SK-N-SH treated with all-trans-retinoic acid at 6 μM for 48 hours (cell line): ENCODE measurements at places on chromosomes 16 and 17.

DNA sequence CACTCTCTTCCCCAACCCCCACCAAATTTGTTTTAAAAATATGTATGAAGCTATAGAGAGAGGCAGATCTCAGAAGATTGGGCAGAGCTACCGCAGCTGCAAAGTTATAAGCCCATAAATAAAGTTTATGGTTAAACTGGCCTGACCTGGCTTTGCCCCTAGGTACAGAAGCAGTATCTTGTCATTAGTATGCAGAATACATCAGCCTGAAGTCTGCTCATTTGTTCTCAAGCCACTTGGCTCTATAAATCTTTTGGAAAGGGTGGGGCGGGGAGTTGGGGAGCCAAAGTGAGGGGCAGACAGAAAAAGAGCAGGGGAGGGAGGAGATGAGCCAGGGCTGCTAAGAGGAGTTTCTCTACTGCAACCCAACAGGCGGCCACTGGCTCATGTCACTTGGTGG is 113.2 kb downstream of the SOX9 start:
- ATAC-seq = no peak

DNA sequence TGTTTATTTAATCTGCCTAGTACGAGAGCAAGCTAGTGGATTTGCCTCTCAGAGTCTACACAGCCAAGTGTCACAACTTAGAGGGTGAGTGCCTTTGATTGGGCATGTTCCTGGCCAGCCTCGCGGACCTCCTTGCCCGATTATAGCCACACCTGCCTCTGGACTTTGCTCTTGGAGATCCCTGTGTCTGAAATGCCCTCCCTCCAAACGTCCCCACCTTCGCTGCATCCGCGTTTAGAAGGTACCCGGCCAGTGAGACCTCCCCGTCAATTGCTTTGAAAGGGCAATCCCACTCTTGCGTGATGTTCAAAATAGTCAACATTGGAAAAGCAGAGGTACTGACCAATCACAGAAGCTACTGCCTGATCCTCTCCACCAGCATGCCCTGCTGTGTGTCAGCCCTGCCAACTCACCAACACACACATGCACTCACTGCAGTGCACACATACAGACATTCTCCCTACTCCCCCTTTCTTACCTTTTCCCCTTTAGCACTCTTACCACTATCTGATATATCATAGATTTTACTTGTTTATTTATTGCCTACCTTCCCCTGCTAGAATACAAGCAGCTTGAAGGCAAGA is 6.5 kb upstream of the SDK2 start:
- no peak for ATAC-seq

DNA sequence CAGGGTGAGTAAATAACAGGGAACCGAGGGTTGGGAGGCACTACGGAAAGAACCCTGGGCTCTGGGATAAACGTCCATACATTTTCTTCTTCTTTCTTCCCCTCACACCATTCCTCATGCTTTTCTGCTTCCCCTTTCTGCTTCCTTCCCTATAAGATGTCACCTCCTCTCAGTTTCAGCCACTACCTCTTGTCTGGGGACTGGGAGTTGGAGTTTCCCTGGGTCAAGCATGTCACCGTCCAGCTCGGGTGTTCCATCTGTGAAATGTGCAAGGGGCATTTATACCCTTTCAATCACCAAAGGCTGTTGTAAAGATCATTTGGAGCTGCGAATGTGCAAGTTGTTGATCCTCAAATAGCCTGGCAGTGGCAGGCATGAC is 17.5 kb upstream of the CCL22 start:
- no peak for ATAC-seq

DNA sequence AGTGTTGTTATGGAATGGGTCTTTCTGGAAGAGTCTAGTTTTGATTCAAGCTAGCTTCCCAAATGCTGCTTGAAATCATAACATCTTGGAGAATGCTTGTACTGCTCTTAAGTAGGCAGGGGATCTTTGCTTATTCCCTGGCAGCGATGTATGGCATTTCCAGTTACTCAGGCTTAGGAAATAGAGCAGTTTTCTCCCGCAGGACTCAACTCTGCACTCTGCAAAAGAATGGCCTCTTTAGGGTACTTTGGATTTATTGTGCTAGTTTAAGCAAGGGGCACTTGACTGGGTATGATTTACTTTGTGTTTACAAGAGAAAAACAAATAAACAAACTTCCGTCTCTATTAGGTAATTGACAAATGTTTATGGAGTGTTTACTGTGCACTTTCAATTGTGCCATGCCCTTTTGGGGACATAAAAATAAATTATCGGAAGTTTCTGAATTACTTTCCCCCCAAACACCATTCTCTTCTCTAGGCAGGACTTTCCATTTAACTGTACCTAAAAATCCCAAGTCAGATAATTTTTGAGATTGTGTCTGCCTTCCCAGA is 164.0 kb downstream of the MAP2K6 start:
- ATAC-seq = no peak

DNA sequence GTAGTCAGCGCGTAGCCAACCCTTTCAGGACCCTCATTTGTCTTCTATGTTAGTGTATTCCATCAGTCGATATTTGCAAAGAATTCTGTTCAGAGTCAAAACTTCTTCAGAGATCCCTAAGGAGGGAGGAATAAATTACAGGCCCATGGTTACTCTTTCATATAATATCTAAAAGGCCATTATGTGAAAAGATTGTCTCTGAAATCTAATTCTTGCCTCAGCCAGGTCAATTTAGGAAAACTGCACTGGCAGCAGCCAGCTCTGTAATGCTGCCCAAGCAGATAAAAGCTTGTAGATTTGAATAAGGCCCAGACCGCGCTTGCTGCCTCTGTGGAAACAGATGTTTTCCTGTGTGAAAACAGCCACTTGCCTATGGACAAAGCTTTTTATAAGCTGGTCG is 379.8 kb downstream of the CNTNAP4 start:
- ATAC-seq = peak; percentile 34; the same call in 1 of the 3 replicates

- ATAC-seq = peak; percentile 10
These were observed 563 bp downstream of the ZACN start for GRCh38 chr17:76079535-76079955.

GRCh38 chr16:50227665-50228064 is 38.7 kb upstream of the ADCY7 start:
- no peak for ATAC-seq

GRCh38 chr16:20878682-20879147 is 21.4 kb downstream of the DCUN1D3 start:
- peak; percentile 56 for ATAC-seq

- ATAC-seq = no peak
These were observed 389.9 kb downstream of the MAF start for GRCh38 chr16:79210607-79211006.

GRCh38 chr16:27495191-27495590 is 54.5 kb downstream of the GTF3C1 start:
- ATAC-seq = no peak

GRCh38 chr17:36133602-36134236 is 30.1 kb downstream of the CCL4 start:
- no peak for ATAC-seq

DNA sequence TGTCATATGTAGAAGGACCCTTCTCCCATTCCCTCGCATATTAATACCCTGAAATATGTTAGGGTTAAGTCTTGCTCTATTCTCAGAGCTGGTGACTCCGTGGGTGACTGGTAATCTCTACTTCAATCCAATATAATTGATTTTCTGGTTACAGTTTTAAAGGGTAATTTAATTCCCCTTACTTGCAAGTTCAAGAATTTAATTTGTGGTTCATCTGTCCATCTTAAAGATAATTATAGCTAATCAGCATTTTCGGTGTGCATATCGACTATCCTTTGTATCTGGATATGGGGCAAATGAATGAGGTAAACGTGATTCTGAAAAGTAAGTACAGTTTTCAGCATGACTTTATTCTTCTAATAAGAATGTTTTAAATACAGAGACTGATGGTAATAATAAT is 250.0 kb downstream of the CNTNAP4 start:
- ATAC-seq = no peak
